ENCODE measurements at places on chromosomes 5 and 9. TPM values are rescaled to one million over a fixed set of nuclear protein-coding genes. Genes with fewer than 3 reads are reported as not detected.

Gene OR1Q1
- total RNA-seq: not detected

- no peaks in the 10 kb centered on the region for H3K36me3 ChIP-seq
- H3K4me3 ChIP-seq: no peak overlapping the region
- H3K27me3 ChIP-seq: no peaks in the 10 kb centered on the region
- no peak for DNase-seq
These were observed 21.9 kb downstream of the FGF18 start for GRCh38 chr5:171441246-171441791.

DNA sequence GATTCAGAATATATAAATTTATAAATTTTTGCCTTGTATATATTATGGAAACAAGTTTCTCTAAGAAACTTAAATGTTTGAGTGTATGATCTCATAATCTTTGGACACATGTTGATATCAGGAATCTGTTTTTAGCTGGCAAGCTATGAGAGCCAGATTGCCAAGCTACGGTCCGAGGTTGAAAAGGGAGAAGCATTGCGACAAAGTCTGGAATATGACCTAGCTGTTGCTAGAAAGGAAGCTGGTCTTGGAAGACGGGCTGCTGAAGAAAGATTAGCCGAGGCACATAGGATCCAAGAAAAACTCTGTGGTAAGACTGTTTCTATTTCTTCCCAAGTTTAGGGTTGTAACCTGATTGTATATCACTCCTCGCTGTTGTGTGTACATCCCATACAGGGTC is 25.9 kb downstream of the CCDC171 start:
- no peaks in the 10 kb centered on the region for H3K36me3 ChIP-seq
- no peaks in the 10 kb centered on the region for H3K4me1 ChIP-seq
- DNase-seq: no peak

DNA sequence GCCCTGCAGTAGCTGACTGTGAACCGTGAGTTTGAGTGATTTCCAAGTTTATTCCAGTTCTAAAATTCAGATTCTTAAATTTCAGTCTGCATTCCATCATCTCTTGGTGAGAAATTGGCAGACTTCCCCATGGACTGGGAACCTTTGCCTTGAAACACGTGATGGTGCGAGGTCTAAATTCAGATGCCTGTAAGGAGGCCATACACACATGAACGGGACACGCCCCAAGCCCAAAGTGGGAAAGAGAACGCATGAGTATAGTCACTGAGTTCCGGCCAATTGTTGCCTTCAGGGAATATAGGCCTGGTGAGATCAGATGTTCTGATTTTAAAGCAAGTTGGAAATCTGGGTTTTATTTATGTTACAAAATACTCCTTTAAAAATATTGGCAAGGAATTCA is 1084.4 kb upstream of the WWC1 start:
- DNase-seq: no peak
- H3K4me1 ChIP-seq: no peaks in the 10 kb centered on the region
- H3K36me3 ChIP-seq: no peaks in the 10 kb centered on the region
- H3K27me3 ChIP-seq: no peaks in the 10 kb centered on the region
- no peak overlapping the region for H3K4me3 ChIP-seq
- no peak overlapping the region for H3K27ac ChIP-seq

GRCh38 chr5:32754284-32754683 is 43.2 kb downstream of the NPR3 start:
- no peak for DNase-seq
- no peaks in the 10 kb centered on the region for H3K36me3 ChIP-seq
- no peaks in the 10 kb centered on the region for H3K4me1 ChIP-seq
- H3K27me3 ChIP-seq: no peaks in the 10 kb centered on the region
- H3K27ac ChIP-seq: no peak overlapping the region

Measured in Peyer's patch (tissue), 4 donors.